ENCODE measurements at places on chromosomes 7 and 10.

- no peak overlapping the region for H3K4me3 ChIP-seq
- no peak overlapping the region for H3K27ac ChIP-seq
- peaks cover 3% of the 10 kb centered on the region for H3K4me1 ChIP-seq
- no peaks in the 10 kb centered on the region for H3K36me3 ChIP-seq
- H3K27me3 ChIP-seq: no peaks in the 10 kb centered on the region
Measured at GRCh38 chr10:77592946-77593636, 44.5 kb downstream of the KCNMA1 start.

DNA sequence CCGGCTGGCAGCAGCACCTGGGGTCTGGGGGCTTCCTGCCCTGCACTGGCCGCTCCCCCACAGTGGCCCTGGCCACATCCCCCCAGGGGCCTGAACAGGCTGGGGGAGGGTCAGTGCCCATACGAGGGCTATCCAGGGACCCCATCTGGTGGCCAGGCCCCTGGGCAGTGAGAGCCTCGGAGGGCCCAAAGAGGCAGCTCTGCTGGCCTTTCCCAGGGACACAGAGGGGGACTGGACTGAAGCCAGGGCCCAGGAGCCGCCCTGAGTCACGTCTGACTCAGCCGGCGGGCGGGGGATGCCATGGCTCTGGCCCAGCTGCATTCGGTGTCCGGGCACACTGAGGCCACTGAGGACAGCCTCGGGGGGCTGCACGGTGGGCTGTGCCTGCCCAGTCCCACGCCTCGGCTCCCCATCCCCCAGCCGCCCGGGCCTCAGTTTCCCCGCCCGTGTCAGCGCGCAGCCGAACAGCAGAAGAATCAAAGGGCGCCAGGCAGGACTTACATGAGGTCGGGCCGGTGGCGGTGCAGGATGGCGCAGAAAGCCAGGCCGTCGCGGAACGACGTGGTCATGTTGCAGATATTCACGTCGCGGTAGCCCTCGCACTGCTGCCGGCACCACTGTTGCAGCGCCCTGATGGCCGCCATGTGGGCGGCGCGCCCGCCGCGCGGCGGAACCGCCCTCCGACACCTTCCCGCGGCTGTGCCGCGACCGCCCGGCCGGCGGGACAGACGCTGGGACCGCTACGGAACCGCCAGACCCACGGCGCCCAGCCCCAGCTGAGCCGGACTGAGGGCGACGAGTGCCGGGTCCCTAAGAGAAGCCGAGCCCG lies at the start of gene MICALL2:
TSS of gene MICALL2 (minus strand) at position 788 of the 829 bp plus-strand sequence. CDS start at position 644, 144 bp downstream.
- peak within 1 kb of the TSS; percentile 71 for H3K27ac ChIP-seq
- H3K4me1 ChIP-seq: peaks cover 13% of the 10 kb centered on the region

GRCh38 chr7:80273327-80273726 lies 138.7 kb downstream of the GNAI1 start:
- H3K36me3 ChIP-seq: no peaks in the 10 kb centered on the region
- no peaks in the 10 kb centered on the region for H3K27me3 ChIP-seq
- no peaks in the 10 kb centered on the region for H3K4me1 ChIP-seq
- H3K27ac ChIP-seq: no peak overlapping the region
- DNase-seq: no peak

DNA sequence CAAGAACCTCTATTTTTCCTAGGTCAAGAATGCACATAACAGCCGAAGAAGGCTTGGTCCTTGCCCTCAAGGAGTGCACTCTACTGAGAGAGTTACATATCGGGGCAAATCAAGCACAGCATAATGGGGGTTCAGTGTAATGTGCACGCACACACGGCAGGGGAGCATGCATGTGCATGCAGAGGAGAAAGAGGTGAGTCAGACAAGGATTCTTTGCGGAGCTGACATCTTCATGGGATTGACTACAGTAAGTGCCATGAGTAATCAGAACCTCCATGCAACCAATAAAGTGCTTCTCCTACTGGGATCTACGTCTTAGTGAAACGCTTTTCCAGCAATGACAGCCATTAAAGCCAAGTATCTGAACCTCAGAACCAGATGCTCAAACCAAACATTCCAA lies 123.6 kb downstream of the RNF216 start:
- H3K4me3 ChIP-seq: no peak overlapping the region
- H3K27ac ChIP-seq: no peak overlapping the region
- peaks cover 42% of the 10 kb centered on the region for H3K36me3 ChIP-seq
- no peaks in the 10 kb centered on the region for H3K27me3 ChIP-seq
- no peak for DNase-seq

- H3K27ac ChIP-seq: no peak overlapping the region
- DNase-seq: no peak
- H3K27me3 ChIP-seq: peaks cover 29% of the 10 kb centered on the region
- no peak overlapping the region for H3K4me3 ChIP-seq
Measured at GRCh38 chr7:135798095-135798494, 49.5 kb upstream of the FAM180A start.

DNA sequence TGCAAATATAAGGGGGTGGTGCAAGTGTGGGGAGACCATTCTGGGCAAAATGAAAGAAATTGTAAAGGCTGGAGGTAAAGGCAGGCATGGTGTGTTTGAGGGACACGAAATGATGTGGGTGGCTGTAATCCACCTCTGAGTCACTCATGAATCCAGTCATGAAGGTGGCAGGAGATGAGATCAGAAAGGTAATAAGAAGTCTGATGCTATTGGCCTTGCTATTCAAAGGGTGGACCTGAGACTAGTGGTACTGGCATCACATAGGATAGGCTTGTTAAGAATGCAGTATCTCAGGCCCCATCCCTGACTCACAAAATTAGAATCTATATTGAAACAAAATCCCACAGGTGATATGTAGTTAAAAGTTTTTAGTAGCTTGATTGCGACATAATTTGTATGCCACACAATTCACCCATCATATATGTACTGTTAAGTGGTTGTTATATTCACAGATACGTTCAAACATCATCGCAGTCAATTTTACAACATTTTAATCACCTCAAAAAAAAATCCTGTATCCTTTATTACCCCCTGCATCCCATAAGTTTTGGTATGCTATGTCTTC lies 85.6 kb downstream of the ST8SIA6 start:
- no peak for DNase-seq
- H3K27ac ChIP-seq: no peak overlapping the region
- no peaks in the 10 kb centered on the region for H3K4me1 ChIP-seq
- H3K36me3 ChIP-seq: no peaks in the 10 kb centered on the region
